ENCODE measurements at places on chromosomes 1 and 21.
A peak's percentile ranks its signal among the peaks of the same experiment; 100 is the strongest.

GRCh38 chr1:181769846-181770245 is 286.5 kb downstream of the CACNA1E start:
- DNase-seq, result no peak

DNA sequence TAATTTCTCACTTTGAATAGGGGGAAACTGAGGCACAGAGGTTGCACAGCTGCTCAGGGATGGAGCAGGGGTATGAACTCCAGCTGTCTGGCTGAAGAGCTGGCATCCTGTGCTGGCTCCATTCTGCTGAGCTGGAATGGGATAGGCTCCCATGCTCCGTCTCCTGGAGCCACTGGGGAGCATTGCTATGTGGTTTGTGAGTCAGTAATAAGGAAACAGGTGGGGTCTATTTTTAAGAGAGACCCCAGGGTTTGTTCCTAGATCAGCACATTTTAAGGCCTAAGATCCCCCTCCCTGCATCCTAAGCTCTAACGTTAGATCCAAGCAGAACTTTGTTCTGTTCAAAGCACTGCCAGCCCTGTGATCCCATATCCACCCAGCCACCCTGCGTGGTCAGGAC is 72.2 kb downstream of the LACTBL1 start:
- DNase-seq, result no peak

DNA sequence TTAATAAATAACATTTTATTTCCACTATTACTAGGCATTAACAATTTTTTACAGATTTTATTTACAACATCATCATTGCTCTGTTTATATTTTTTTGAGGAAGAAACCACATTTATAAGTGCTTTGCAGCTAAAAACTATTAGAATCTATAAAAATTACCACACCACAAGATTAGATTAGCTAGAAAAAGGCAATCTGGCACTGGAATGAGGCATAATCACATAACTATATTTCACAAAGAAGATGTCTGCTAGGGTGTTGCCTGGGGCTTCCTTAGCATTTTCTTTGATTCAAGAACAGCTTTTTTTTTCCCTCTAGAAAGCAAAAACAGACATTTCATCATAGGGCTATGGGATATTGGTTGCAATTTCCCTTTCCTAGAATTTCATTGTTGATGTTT is 2169.2 kb downstream of the MRPL39 start:
- no peak for DNase-seq

GRCh38 chr1:221699577-221699976 is 42.3 kb downstream of the DUSP10 start:
- DNase-seq, result no peak

- no peak for DNase-seq
Measured at GRCh38 chr1:9251501-9251900, 16.9 kb downstream of the H6PD start.

GRCh38 chr1:89865498-89866382 is 44.9 kb downstream of the LRRC8D start:
- no peak for DNase-seq

DNA sequence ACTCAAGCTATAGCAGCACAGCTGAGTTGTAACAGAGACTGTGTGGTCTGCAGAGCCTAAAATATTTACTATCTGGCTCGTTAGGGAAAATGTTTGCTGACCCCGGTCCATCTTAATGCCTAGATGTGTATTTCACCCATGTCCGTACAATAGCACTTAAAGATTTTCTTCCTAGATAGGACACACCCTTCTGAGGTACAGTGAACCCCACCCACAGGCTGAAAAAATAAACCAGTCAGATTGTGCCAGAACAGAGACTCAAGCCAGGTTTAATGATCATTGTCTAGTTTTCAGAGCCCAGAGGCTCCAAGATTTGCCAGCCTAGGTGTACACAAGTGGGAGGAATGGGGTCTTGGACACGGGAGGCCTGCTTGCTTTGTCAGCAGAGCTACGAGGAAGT is 5.6 kb downstream of the AMIGO1 start:
- no peak for DNase-seq

DNA sequence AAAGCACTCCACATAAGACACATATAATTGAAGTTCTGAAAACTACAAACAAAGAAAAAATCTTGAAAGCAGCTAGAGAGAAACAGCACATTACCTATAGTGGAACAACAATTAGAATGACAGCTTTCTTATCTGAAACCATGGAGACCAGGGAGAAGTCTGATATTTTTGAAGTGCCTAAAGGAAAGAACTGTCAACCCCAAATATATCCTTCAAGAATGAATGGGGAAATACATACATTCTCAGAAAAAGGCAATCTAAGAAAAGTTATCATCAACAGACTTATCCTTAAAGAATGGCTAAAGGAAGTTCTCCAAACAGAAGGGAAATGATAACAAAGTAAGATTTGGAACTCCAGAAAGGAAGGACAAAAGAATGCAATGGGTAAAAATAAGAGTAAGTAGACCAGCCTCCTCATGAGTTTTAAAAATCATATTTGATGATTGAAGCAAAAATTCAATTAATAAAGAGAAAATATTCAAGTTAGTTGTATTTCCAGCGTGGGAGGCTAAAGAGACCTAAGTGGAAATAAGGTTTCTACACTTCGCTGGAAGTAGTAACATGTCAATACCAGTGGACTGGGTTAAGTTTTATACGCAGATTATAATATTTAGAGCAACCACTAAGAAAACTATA is 170.8 kb upstream of the SAMSN1 start:
- no peak for DNase-seq

GRCh38 chr1:116375148-116375886 is 2.3 kb downstream of the ATP1A1 start:
- no peak for DNase-seq

DNA sequence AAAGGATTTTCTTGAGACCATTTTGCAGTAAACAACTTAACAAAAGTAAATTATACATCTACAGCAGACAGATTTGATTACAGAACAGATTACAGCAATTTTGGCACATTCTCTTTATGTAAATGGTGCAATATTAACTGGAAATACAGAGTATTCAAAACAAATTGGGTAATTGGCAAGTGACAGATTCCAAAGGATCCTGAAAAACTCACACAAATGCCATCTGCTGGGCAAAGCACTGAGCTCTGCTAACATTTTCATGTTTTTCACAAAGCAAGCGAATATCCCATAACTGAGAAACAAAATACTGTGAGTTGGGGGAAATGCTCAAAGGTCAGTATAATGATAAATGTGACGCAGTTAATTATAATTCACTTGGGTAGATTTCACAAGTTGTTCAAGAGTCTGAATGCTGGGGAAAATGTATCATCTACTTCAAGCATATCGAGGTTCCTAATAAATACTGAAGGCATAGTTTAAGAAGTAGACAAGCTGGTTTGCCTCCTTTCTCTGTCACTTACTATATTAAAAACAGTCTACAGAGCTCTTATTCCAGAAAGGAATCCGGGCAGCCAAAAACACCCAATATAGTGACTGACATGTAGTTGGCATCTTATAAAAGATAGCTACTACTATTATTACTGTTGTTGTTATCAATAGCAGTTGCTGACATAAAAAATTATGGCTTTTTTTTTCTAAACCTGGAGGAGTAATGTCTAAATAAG is 75.8 kb upstream of the SDC3 start:
- DNase-seq, result no peak

DNA sequence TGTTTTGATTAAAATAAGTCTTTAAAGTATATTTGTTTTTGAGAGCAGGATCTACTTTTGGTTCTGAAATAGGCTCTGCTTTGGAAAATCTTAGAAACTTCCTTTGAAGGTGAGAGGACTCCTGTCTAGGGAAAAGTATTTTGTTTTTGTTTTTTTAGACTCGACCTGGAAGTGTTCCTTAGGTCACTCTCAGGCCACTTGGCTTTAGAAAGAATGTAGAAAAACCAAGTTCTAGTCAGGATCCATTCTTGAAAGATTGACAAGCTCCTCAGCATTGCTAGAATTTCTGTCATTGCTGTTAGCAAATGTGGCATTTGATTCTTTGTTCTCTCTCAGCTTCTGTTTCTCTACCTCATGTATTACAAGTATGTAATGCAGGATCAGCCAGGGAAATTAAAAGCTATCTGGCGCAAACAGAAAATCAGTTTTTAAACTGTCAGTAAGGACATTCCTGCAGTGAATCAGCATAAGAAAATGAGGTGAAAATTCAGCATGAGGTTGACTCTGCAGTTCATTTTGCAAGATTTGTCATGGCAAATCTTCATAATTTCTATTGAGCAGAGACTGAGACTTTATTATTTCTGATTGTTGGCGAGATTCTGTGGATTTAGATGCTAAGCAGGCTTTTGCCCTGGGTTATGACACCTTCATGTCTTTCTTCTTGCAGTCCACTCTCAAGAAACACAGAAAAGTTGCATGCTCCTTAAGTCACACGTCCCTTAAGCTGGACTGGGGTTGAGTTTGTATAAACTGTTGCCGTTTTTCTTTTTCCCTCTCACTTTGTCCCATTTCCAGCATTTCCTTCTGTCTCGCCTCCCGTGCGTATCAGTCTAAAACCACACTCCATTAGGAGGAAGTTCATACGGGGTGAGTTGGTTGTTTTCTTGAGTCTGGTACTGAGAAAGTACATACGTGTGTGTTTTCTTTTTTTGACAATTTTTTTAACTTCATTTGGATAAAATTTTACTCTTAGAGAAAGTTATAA is 12.6 kb downstream of the NTPCR start:
- no peak for DNase-seq

DNA sequence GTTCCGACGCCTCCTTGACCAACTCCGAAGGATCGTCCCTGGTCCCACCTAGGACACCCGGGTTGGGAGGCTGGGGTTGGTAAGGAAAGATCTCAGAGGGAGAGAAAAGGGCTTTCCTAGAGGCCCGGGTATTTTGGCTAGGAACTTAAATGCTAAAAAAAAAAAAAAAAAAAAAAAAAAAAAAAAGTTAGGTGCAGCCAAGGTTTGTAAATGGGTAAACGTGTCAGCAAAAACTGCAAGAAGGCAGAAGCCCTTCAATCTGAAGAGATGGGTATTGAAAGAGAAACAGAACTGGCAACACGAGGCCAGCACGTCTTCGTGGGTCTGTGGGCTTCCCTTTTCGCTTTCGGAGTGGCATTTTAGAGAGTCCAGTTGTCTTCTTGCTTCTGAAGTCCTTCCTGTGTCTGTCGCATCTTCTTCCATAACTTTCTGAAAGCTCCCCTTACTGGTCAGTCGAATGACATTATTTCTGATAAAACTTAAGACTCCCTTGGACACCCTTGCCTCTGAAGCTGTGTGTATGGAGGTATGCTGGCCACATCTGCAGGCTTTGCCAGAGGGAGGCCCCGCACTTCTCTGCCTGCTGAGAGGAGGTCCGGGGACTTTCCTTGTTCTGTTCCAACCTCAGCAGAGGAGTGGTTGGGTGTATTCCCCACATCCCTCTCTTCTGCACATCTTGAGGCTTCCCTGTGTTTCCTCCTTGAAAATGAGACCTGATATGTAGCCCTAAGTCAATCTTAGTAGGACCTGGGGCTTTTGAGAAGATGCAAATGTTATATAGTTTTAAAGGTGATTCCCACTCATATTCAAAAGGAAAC is 745 bp downstream of the RCSD1 start:
- DNase-seq, result peak; percentile 44

- no peak for DNase-seq
Measured at GRCh38 chr1:4701276-4701675, 46.9 kb downstream of the AJAP1 start.

DNA sequence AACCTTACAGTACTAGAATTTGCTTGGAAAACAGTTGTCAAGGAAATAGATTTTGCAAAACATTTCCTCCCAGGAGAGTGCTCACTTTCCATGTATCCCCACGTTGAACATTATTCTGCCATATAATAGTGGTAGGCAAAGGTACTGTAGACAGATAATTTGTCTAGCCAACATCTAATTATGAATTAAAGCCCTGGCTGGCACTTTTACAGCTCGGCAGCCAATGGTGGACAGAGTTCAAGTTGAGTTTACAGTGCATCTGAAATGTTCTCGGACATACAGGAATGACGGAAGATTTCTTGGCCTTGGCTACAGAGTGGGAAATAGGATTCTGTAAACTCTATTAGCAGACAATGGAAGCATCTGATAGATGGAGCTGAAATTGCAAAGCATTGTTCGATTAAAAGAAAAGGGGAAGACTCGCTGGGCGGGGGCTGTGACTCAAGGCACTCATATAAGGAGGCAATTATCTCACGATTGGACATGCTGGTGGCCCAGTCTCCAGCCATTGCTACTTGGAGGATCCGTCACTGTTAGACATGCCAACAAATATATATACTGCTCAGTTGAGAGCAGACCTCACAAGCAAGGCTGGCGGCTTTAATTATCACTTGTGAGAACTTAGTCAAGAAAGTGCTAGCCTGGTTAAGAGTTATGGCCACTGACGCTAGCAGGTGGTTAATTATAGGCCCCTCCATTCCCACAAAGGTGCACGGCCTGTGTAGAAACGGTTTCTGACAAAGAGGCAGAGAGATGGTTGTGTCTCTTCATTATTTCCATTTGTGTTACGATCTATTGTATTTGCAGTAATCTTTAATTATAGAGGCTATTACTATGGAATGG is 48.0 kb downstream of the MAN1C1 start:
- no peak for DNase-seq

DNA sequence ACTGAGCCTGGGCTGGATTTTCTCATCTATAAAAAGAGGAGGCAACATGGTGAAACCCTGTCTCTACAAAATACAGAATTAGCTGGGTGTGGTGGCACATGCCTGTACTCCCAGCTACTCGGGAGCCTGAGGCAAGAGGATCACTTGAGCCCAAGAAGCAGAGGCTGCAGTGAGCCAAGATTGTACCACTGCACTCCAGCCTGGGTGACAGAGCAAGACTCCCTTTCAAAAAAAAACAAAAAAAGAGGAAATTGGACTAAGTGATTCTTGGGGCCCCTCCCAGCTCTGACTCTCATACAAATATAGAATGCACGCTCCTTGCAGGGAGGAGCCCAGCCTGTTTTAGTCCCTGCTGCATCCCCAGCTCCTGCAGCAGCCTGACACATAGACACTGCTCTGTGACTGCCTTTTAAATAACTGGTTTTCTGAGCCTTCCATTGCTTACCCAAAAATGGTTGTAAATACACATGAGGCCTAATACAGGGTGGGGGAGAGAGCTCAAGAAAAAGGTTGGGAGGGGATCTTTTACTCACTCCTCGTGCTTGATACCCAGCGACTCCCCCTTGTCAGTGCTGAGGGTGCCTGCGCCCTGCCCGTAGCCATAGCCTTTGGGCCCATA is 17.2 kb downstream of the CSRP1 start:
- no peak for DNase-seq

GRCh38 chr1:174405219-174405618 is 42.5 kb upstream of the GPR52 start:
- DNase-seq, result no peak

GRCh38 chr1:243267914-243268653 is 12.2 kb downstream of the SDCCAG8 start:
- DNase-seq, result no peak

DNA sequence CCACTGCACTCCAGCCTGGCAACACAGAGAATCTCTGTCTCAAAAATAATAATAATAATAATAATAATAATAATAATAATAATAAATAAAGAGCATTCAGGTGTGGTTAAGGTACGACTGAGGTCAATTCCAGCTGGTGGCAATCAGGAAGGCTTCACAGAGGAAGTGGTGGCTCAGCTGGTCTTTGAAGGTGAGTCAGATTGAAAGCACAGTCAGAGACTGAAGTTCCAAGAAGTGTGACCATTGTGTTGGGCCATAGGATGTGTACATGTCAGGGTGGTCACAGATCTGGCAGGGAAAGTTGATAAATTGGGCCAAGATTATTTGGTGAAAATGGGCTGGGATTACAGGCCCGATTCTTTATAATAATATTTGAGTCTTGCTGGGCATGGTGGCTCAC is 31.0 kb upstream of the MED18 start:
- no peak for DNase-seq

- DNase-seq, result no peak
Measured at GRCh38 chr1:104064399-104064798, 314.7 kb downstream of the AMY1C start.

Data from activated CD4-positive, alpha-beta T cell treated with anti-CD3 and anti-CD28 coated beads, Interleukin-2, amount 50 U/mL, for 48 hours (primary cell).